Stimulated activated CD8-positive, alpha-beta memory T cell treated with anti-CD3 and anti-CD28 coated beads, Interleukin-4, amount 100 ng/mL, for 1 hour (primary cell): ENCODE measurements at places on chromosomes 6 and 20.

DNA sequence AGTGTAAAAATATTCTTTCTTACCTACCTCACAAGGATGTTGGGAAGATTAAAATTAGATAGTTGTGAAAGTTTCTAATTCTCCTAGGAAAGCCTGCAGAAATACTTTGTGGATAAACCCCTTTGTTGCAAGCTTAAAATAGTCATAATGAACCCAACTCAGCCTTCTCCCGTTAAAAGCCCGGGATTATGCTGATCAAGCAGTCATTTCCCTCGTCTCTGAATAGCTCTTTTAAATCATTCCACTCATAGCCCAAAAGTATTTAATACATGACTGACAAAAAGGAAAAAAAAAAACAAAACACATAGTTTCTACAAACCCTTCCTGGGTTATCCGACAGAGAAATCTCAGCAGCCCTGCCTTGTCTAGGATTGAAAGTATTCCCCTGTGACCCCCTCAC lies 10.9 kb upstream of the METTL24 start:
- DNase-seq: no peak

DNA sequence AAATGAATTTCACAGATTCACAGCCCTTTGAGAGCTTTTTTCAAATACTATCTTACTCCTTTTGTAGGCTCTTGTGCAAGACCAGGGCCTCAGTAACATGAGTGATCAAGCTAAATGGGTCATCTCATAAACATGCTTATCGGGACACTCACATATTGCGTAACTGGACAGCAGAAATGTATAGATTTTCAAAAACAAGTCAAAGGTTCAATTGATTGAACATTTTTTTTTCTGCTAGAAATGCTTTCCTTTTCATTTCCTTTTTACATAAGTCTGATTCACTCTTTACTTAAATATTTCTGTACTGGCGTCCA lies 8.7 kb upstream of the SALL4 start:
- DNase-seq: no peak

DNA sequence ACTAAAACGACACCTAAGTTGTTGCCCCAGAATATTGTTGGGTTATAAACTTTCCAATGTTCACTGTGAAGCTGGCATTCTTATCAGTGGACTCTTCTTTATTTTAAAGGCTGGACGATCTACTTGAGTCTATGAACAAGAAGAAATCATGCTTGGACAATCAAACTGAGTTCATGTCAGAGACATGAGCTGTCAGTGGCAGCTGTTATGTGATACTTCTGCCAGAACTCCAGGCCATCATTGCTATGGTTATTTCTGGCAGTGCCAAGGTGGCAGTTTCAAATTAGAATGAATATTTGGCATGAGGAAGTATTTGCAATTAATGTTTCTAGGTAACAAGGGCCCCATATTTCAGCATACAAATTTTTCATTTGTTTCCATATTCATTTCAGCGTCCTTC lies 417.3 kb downstream of the LMBRD1 start:
- DNase-seq: no peak

GRCh38 chr6:157454762-157455714 lies 74.0 kb downstream of the ZDHHC14 start:
- no peak for DNase-seq

DNA sequence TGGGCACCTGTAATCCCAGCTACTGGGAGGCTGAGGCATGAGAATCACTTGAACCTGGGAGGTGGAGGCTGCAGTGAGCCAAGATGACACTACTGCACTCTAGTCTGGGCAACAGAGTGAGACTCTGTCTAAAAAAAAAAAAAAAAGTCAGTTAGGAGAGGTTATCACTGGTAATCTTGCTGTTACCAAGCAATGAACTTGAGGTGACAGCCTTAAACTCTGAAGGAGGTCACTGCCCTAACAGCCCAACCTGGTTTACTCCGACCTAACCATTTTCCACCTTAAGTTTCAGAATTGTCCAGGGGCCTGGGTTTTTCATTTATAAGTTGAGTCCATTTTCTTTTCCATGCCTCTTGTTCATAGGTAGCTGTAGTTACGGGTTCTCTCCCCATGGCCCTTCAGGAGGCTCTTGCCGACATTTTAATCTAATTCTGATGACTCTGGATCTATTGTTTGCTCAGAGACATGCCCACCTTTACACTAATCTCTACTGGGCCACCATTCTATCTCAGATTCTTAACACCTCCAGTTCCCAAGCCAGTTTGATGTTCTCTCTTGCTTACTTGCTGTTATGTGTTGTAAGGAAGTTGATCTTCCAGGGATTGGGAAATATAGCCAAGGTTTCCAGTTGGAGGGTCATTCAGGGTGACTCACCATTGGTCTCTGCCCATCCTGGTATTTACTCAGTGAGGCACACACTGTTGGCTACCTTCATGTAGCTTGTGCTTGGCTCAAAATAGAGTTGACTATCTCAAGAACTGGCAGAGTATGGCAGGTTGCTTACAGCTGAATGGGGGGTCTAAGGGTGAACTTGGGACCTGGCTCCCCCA lies 29.1 kb downstream of the SHLD1 start:
- DNase-seq: no peak

DNA sequence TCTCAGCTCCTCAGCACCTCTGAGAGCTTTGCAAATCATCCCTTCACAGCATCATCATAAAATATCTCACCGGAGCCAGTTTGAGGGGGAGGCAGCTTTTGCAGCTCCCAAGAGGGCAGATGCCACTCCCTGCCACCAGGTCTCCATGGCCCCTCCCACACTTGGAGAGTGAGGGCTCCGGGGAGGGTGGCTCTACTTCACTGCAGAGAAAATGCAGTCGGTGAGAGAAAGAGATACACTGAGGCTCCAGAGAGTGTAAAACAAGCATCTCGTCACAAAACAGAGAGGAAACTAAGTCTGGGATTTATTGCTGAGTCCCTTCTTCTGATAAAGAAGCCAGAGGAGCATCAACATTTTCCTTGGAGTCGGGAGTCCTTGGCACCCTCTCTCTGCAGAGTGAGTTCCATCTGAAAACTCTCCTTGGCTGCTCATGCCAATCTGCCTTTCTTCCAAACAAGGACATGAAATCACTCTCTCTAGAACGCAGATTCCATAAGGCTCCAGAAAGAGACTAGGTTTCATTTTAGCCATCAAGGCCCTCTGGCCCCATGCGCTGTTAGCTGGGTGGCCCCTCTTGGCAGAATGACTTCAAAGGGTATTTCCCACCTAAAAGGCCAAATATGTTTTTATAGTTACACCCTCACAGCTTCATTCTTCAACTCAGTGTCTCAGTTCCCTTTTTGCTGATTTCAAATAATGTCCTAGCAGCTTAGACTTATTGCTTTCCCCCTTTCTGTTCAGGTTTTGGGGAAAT lies 70.6 kb upstream of the F13A1 start:
- DNase-seq: no peak

DNA sequence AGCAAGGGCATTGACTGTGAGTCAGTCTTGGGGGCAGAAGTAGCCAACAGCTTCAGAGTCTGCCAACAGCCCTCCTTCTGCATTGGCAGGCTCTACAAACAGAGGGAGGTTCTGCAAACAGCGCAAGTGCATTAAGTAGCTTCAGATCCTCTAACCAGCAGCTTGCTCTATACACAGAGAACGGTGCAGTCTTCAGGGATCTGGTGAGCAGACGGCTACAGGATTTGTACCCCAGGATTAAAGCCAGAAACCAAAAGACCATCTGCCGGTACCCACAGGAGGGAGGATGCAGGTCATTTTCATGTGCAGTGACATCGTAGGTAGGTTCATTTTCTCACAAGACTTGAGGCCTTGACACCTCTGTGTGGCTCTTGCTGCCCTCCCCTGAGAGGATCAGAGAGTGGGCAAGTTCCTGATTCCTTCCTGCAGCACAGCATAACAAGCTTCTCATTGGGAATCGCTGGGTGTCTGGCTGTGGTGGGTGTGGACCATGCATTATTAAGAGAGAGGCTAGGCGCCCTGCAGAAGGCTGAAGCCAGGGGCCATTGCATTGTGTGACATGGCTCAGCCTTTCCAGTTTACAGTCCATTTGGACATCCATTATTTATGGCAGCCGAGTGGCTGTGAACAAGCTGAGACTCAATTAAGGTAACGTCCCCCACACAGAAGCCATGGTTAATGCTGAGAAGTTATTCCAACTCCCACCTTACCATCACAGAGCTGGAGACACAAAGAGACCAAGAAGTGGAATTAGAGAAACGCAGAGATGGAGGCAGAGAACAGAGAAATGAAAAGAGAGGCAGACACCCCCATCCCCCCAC lies 250.0 kb downstream of the LRFN2 start:
- DNase-seq: no peak

DNA sequence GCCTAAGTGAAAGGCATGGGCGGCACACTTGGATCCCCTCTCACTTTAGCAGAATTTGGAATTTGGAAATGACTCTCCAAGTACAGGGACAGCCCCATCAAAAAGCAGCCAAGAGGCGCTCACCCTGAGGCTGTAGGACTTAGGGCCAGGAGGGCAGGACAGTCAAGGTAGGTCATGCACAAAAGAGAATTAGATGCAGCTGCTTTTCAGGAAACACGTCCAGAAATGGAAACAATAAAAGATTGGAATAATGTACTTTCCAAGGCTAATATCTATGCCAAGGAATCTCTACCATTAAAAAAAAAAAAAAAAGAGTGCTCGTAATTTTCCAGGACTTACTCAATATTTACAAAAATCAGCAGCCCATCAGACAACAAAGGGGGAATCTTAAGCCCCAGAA lies 19.9 kb downstream of the PREP start:
- no peak for DNase-seq

DNA sequence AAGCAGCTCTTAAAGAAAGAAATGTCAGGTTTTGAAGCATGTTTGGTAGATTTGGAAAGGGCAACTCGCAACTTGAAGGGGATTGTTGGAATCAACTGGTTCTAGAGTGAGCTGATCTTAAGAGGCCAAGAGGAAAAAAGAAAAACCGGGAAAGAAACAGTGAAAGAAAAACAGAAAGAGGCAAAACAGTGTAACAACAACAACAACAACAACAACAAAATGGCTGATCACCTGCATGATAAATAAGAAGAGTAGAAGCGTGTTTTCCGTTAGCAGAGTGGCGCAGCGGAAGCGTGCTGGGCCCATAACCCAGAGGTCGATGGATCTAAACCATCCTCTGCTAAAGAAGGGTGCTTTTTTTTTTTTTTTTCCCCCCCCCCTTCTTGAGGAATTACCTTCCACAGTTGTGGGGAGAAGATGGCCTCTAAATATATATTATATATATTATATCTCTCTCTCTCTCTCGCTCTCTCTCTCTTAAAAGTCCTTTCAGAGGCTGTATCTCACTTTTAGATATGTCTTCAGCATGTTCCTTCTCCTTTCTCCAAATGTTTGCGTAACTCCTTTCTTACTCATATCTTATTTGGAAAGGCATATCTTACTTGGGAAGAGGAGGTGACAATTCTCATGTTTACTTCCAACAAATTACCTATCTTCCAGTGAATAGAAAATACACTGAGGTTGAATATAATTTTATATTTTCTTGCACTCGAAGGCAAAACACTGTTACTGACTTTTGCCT lies 134.4 kb downstream of the OR2B2 start:
- DNase-seq: no peak

DNA sequence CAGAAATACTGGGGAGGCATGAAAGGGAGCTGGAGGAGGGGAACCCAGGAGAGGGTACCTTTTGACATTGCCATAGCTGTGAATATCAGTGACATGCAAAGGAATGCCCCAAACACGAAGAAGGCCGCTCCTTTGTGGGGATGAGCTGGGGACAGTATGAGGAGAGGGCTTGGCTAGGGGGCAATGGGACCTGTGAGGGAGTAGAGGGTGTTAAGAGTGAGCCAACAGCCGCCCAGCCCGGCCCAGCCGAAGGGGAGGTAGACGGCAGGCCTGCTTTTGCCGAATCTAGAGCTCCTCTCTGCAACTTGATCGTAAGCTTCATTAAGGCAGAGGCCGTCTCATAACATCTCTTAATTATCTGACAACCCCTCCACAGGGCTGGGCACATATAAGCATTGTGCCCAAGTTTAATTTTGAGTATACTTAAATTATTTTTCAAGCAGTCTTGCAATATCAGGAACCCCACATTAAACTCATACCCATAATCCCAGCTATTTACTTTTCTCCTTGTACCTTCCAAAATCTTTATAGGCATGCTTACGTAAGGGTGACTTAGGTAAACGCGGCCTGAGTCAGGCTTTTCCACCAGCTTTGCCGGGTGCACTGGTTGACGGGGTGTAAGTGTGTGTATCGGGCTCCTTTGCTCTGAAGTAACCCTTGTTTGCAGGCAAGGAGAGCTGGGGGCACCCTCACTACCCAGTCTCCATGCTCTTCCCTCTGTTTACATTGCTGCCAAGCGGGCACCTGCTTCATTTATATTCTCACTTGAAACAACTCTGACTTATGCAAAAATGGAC lies 24.9 kb upstream of the VEGFA start:
- DNase-seq: no peak
